ENCODE measurements at places on chromosomes 6 and 20.

- DNase-seq, result no peak
Measured at GRCh38 chr6:50003139-50003538, 18.7 kb downstream of the DEFB110 start.

DNA sequence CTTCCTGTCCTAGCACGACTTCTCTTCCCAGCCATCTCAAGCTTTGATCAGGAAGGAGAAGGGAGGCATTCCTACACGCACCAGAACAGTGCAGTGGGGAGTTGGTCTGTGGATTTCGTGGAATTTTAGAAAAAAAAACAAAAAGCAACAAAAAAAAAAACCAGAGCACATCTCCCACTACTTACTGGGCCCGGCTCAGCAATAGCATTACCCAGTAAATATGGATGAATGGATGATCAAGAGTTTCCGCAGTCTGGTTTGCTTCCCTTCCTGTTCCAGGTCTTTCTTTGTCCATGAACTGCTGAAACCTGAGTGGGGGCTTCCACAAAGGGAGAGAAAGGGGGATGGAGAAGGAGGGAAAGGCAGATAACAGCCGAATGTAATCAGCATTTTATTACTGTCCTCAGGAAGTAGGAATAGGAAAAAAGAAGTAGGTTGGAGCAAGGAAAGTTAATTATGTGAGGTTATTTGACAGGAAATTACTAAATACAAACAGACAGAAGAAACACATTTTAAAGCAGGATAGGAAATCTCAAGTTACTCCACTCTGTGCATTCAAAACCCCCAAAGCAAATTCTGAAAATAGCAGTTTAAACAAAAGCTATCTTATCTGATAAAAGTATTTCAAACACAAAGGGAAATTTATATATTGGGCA is 349.0 kb downstream of the PRL start:
- DNase-seq, result no peak

GRCh38 chr20:63908008-63908682 is 13.2 kb downstream of the DNAJC5 start:
- DNase-seq, result no peak

GRCh38 chr20:31691646-31692275 is 30.9 kb downstream of the BCL2L1 start:
- no peak for DNase-seq

- DNase-seq, result no peak
Measured at GRCh38 chr6:16316741-16317251, 78.4 kb downstream of the GMPR start.

- DNase-seq, result no peak
Measured at GRCh38 chr6:135722190-135722589, 129.3 kb upstream of the PDE7B start.

GRCh38 chr6:112145080-112145573 is 57.7 kb downstream of the FAM229B start:
- peak; percentile 30 for DNase-seq

All from NCI-H1930 (cell line).